ENCODE measurements at places on chromosomes 3 and 15.
A peak's percentile ranks its signal among the peaks of the same experiment; 100 is the strongest.

GRCh38 chr3:16379838-16380237, 114.8 kb downstream of the OXNAD1 start:
- DNase-seq: no peak

- peak; percentile 64 for DNase-seq
Measured at GRCh38 chr3:20225769-20226168, 39.8 kb upstream of the SGO1 start.

DNA sequence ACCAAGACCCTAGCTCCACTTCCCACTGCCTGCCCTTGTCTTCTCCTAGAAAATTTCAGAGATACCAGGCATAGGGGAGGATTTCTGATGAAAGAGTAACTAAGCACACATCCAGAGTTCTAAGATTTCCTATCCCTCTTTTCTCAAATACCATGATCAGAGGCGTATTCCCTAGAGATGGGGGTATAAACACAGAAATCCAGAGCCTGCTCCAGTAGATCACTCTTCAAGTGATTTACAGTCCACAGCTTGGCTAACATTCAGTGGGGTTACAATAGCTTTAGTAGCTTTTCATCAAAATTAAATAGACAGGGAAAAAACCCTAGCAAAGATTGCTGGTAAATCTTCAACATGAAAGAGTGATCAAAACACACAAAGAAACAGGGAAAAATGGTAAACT, 800.7 kb upstream of the GRM7 start:
- no peak for DNase-seq

DNA sequence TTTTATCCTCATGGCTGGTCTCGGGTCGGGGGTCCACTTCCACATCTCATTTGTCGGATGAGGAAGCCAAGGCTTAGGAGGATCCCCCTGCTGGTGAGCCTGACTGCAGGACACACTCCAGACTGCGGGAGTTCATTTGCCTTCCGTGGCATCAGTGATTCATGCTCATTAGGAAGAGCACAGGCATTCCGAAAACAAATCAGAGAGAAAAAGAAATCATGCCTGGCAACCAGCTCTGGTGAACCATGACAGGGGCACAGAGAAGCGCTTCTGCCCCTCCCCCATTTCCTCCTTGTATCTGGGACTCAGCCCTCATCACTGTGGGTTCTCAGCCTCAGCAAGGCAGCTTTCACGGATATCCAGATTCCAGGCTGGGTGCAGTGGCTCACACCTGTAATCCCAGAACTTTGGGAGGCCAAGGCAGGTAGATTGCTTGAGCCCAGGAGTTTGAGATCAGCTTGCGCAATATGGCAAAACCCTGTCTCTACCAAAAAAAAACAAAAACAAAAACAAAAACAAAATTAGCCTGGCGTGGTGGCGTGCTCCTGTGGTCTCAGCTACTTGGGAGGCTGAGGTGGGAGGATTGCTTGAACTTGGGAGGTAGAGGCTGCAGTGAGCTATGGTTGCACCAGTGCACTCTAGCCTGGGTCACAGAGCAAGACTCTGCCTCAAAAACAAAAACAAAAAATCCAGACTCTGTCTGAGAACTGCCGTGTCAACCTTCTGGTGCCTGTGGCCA, 28.4 kb downstream of the IRAK2 start:
- DNase-seq: peak; percentile 78

DNA sequence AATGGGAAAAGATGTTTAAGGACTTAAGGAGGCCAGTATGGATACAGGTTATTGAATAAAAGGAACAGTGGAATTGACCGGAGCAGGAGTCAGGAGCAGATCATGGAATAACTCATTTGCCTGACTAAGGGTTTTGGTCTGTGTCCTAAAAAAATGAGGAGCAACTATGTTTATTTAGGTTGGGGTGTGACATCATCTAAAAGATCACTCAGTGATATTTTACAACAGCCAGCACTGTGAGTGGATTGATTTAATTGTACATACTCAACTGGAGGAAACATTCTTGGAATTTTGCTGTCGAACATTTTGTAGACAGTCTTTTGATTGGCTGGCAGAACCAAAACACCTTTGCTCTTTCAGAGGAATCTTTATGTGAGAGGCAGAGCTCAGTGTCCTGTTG, 348.6 kb upstream of the CDIN1 start:
- no peak for DNase-seq

DNA sequence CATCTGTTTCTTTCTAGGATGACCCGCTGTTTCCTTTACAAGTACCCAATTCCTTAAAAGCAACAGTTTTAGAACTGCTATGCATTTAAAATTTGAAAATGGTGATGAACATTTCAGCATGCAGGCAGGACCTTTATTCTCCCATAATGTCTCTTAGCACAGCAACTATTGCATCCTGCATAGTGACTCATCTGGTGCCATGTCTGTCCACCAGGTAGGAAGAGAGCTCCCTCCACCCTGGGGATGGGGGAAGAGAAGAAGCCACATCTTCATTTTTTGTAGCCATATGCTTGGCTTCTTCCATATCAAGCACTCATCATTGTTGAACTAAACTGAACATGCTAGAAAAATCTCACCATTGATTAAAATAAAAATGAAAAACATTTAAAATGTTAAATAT, 9.9 kb downstream of the GPR15 start:
- DNase-seq: no peak

DNA sequence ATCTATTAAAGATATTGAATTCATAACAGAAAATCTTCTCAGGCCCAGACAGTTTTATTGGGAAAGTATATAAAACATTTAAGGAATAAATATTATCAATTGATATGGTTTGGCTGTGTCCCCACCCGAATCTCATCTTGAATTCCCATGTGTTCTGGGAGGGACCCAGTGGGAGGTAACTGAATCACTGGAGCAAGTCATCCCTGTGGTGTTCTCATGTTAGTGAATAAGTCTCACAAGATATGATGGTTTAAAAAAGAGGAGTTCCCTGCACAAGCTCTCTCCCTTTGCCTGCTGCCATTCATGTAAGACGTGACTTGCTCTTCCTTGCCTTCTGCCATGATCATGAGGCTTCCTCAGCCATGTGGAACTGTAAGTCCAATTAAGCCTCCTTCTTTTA, 160.5 kb downstream of the ANO10 start:
- DNase-seq: no peak

GRCh38 chr3:135440746-135441145, 524.8 kb upstream of the PPP2R3A start:
- DNase-seq: no peak

GRCh38 chr3:4534906-4535305, 41.8 kb downstream of the ITPR1 start:
- no peak for DNase-seq

GRCh38 chr15:50353251-50353974, 1.6 kb downstream of the GABPB1 start:
- peak; percentile 74 for DNase-seq

- DNase-seq: no peak
Measured at GRCh38 chr15:64493641-64494040, 33.3 kb downstream of the ZNF609 start.

DNA sequence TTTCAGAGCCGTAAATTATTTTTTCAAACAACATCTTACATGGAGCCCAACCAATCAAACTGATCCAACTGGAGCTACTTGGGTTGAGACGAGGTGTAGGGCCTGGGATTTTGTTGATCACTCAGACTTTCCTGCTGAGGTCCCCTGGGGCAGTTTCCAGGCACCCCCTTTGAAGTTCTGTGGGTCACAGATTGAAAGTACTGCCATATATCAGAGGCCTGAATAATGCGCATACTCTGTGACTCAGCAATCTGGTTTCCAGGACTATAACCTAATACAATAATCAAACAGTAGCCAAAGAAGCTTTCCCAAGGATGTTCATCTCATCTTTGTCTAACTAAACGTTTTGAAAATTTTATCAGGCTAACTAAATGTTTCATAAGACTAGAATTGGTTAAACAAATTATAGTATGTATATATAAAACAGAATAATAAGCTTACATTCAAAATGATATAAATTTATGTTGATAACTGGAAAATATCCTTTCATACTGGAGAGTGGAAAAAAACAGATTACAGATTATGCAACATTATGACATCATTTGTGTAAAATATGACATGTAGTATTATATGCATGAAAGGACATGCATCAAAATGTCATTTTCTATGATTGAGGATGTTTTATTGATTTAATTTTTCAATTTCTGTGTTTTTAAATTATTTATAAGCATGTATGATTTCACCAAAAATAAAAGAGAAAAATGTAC, 617.1 kb downstream of the NTRK3 start:
- no peak for DNase-seq

GRCh38 chr3:122031123-122031468, 9.0 kb upstream of the ILDR1 start:
- DNase-seq: no peak

DNA sequence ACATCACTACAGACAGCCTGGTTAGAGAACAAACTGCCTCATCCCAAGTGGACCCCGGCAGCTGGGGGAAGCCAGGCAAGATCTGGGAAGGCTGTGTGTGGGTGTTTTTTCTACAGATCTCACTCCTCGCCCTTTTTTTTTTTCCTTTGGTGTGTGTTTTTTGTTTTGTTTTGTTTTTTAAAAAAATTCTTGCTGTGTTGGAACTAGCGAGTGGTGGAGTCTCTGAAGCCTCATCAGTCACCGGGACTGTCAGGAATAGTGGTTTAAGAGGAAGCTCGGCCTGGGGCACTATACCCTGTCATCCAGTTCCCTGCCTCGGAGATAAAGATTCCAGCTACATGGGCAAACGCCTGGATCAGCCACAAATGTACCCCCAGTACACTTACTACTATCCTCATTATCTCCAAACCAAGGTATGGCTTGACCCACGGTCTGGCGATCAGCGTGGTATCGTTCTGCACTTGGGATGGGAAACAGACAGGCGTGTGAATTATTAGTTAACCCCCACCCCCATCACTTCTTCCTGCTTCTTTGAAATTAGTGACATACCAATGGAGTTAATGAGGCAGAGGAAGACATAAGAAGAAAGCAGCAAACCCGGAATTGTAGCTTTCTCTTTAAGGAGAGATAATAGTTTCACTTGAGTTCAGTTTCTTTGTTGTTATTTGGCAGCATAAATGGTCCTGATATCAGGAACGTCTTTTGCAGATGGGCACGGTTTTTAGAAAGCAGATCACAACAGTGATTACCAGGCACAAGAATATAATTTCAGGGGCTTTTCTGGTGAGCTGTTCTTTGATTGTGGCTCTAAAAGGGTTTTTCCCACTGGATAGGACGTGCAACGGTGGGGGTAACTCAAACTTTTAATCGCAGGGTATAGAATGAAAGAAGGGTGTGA, 722 bp downstream of the RBMS3 start:
- DNase-seq: no peak

DNA sequence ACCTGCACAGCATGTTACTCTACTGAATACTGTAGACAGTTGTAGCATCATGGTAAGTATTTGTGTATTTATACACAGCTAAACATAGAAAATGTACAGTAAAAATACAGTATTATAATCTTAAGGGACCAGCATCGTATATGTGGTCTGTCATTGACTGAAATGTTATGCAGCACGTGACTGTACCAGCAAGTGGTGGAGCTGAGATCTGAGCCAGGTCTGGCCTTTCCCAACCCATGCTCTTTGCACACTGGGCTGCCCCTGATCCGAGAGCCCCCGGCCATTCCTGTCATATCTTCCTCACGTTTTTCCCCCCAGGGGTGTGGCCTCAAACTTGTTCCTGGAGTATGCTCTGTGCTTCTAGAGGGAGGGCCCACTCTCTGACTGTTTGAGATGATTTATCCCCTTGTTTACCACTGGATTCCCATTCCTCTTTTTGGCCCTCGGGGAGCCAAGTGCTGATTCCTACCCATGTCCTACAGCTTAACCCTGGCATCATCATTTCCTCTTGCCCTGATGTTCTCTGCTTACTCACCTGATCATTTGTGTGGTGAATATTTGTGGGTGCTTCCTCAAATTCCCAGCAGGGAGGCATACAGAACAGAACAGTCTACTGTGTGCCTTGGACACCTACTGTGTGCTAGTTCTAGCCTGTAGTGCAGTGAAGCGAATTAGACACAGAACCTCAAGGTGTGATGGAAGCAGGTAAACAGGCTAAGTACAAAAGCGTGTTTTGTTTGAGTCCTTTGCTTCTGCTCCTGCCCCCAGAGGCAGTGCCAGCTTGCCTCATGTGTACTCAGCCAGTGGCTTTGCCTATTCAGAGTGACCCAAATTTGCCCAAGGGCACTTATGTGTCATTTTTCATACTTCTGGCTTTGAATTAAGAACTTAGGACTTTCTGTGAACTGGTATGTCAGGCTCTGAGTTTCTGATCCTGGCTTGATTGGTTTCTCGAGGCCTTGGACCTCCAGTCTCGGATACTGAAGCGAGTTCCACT, 21.0 kb downstream of the CSRNP1 start:
- no peak for DNase-seq

- no peak for DNase-seq
Measured at GRCh38 chr3:56763233-56763632, 38.5 kb downstream of the ARHGEF3 start.

- no peak for DNase-seq
Measured at GRCh38 chr3:167705840-167706239, 28.9 kb downstream of the PDCD10 start.

DNA sequence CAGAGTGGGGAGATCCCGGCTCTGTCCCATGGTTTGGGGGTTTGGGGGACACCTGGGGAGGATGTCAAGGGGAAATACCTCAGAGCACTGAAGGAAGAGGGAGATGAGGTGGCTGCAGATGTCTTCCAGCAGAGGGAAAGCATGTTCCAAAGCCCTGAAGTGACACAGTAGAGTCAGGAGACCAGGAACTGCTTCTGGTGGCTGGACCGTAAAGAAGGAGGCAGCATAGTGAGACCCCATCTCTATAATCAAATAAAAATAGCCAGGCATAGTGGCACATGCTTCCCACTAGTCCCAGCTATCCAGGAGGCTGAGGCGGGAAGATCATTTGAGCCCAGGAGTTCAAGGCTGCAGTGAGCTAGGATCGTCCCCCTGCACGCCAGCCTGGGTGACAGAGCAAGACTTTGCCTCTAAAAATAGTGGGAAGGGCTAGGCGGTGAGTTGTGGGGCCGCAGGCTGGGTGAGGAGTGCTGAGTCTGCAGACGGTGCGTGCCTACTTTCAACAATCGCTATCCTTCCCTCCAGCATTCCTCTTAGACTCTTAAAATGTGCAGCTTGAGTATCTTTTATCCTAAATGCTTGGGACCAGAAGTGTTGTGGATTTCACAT, 26.2 kb downstream of the HES1 start:
- DNase-seq: no peak

- peak; percentile 39 for DNase-seq
Measured at GRCh38 chr15:90099868-90100831, 2.1 kb downstream of the IDH2 start.

DNA sequence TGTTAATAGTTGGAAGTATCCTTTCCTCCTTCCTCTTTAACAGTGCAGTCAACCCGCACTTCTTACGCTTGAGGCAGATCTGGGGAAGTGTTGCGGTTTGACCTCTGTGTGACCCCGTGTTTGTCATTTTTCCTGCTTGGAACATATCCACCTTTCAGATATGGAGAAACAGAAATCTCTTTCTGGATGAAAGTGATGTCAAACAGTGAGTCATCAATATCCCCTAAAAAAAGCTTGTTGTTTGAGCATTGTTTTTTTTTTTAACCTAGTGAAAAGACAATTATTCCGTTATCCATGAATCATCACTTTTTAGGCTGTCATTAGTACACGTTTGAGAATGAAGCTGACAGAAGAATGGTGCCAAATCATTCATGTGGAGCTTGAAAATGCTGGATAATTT, 293.7 kb downstream of the ARPP21 start:
- DNase-seq: peak; percentile 90

Data from astrocyte of the cerebellum (primary cell).